Fibroblast of gingiva (primary cell): ENCODE measurements at places on chromosomes 4 and X.
A peak's percentile ranks its signal among the peaks of the same experiment; 100 is the strongest.

DNA sequence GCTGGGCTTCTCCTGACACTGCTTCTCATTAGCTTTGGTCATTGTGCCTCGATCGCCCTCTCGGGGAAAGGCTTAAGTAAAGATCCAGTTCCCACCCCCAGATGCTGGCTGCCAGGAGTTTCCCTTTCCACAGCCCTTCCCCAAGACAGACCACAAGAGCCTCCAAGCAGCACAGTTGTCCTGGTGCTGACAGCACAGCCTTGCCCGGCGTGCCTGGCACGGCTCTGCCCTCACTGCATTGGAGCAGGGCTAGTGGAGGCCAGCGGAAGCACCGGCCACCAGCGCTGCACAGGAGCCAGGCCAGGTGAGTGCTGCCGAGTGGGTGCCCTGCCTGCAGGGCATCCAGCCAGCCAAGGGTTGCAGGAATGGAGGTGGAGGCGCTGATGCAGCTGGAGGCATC lies 9.7 kb upstream of the MSANTD1 start:
- DNase-seq, result no peak

DNA sequence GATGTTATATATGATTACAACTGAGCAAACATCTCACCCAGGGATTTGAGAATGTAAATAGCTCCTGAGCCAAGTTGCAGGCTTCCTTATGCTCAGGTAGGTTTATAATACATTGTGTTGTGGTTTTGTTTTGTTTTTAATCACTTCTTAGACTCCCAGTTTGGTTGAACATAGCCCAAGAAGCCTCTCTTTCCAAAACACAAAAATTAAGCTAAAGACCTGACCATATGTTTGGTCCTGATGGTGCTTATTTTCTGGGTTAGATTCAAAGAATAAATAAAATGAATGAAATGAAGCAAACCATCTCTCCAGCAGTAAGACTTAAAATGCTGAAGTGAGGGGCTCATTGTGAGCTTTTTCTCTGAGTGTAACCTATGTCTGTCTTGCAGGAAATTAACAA lies 93.5 kb downstream of the GRXCR1 start:
- no peak for DNase-seq

DNA sequence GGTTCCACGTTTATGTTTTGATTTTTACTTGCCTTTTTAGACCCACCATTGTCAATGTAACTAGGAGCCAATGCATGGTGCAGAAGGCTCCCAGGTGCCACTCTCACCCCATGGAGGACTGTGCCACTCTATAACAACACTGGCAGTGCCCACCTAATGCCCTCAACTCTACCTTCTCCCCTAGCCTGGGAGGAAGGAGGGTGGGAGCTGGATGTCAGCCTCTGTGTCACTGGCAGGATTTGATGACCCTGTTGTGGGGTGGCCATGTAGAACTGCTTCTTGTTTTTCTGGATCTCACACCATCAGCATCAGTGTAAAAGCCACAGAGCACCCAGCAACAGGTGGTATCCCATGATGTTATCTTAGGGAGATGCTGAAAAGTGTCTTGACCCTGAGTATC lies 13.7 kb upstream of the ADH1B start:
- no peak for DNase-seq

DNA sequence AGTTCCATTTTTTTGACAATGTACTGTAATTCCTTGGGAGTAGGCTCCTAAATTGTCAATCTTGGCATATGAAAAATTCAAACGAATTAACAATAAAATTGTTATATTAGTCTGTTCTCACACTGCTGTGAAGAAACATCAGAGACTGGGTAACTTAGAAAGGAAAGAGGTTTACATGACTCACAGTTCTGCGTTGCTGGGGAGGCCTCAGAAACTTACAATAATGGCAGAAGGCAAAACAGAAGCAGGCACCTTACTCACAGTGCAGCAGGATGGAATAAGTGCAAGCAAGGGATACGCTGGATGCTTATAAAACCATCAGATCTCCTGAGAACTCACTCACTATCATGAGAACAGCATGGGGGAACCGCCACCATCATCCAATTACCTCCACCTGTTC lies 246.4 kb upstream of the TRAM1L1 start:
- no peak for DNase-seq

DNA sequence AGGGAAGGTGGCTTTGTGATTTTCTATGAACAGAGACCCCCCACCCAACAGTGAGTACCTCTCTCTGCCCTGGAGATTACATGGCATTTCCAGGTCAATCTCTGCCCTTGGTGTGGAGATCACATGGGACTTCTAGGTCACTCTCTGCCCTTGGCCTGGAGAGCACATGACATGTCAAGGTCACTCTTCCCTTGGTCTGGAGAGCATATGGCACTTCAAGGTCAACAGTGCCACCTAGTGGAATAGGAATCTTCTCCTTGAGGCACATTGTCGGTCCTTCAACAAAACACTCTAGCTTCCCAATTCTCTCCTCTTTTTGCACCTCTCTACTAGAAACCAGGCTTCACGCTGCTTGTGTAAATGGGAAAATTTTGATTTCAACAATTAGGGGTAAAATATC lies 66.2 kb upstream of the TACR3 start:
- DNase-seq, result peak; percentile 12

GRCh38 chrX:16845686-16846085 lies 24.5 kb downstream of the RBBP7 start:
- DNase-seq, result no peak

- DNase-seq, result no peak
Observed at GRCh38 chr4:88696630-88697029, 999 bp downstream of the NAP1L5 start.
